NCI-H1436 (cell line): ENCODE measurements at places on chromosomes 5 and 9.

DNA sequence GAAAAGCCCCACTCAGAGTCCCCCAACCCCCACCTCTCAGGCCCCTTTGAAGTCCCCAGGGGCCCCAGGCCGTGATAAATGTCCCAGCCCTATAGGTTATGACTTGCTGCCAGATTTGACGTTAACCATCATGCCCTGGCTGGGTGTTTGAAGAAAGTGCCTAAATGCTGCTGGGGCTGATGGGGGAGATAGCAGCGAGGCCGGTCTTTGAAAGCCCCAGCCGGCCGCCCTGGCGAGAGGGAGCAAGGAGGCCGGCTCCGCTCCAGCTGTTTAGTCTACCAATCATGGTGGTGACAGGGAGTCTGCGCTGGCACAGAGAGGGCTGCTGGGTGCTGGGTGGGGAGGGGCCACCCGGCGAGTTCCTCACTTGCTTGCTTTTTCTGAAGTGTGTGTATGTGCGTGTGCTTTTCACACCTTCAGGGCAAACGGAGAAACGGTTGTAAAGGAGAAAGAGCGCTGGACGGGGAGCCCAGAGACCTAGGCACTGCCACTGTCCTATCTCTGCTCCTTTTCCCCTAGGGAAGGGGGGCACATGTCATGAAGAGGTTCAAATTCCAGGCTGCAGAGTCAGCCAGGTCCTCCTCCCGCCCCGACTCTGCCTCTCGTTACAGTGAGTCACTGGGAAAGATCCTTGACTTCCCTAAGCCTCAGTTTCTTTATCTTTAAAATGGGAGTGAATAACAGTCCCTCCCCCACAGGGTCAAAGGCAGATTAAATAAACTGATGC lies 126.1 kb upstream of the HAND1 start:
- DNase-seq, result no peak

GRCh38 chr9:124423591-124423990 lies 8.3 kb upstream of the PSMB7 start:
- DNase-seq, result no peak

GRCh38 chr5:139985733-139986132 lies 57.4 kb downstream of the NRG2 start:
- DNase-seq, result no peak

GRCh38 chr9:113579283-113580040 lies 115.9 kb downstream of the RGS3 start:
- no peak for DNase-seq

DNA sequence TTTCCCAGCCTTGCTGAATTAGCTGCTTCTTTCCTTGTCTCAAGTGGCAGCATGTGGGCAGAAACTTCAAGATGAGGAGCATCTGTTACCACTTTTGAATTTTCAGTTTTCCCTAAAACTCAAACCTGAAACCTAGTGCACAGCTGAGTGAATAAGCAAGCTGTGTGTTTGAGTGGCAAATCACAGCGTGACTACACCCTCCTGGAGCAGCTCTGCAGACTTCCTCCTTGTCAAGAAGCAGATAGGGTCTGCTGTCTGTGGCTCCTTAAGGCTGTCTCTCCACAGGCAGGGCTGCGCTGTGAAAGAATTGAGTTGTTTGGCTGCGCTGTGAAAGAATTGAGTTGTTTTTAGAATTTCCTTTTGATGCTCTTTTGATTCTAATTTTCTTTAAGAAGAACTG lies 179.7 kb upstream of the HAPLN1 start:
- DNase-seq, result no peak
